ENCODE measurements at places on chromosomes 13 and 19.

GRCh38 chr13:75788481-75788981 lies 152.4 kb downstream of the LMO7 start:
- DNase-seq: no peak

GRCh38 chr13:106349080-106349931 lies 186.2 kb downstream of the EFNB2 start:
- no peak for DNase-seq

GRCh38 chr13:73842626-73843025 lies 291.6 kb downstream of the KLF12 start:
- DNase-seq: no peak

DNA sequence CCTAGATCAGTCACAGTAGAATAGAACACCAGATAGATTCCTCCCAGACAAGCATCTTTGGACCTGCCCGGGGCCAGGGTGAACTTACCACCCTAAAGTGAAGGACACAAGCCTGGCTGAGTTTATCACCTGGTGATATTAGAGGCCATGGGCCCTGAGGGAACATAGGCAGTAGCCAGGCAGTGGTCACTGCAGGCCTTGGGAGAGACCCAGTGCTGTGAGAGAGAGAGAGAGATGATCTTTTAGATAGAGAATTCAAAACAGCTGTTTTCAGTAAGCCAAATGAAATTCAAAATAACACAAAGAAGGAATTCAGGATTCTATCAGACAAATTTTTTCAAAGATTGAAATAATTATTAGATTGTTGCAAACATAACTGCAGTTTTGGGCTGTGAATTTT lies 1679.9 kb downstream of the EFNB2 start:
- DNase-seq: no peak

DNA sequence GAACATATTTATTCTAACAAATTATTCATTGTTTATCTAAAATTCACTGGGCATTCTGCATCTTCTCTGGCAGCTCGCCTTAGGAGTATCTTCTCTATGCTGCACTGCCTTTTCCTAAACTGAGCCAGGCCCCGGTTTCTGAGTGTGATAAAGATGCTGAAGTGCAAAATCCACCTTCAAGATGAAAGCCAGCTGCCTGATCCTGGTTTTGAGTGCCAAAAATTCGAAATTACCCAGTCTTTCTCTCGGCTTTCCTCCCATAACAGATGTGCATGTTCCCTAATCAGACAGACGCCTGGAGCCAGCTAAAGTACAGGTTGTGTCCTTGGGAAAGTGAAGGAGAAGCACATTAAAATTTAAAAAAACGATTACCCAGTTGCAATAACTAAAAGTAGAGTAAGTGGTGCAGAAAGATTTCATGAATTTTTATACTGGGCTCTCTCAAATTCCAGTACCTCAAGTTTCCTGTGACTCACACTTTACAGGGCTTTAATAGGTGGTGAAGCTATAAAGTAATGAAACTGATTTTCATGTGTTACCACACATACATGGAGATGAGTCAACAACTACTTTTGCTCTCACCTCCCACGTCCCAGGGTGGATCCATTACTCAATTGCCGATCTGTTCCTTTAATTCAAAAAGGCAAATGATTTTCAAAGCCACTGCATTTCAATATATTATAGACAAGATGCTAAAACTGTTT lies 65.0 kb upstream of the GTF2F2 start:
- no peak for DNase-seq

- DNase-seq: no peak
Observed at GRCh38 chr19:8161135-8161646, 11.8 kb upstream of the FBN3 start.

- DNase-seq: no peak
Observed at GRCh38 chr19:23788411-23788810, 29.7 kb upstream of the ZNF681 start.

DNA sequence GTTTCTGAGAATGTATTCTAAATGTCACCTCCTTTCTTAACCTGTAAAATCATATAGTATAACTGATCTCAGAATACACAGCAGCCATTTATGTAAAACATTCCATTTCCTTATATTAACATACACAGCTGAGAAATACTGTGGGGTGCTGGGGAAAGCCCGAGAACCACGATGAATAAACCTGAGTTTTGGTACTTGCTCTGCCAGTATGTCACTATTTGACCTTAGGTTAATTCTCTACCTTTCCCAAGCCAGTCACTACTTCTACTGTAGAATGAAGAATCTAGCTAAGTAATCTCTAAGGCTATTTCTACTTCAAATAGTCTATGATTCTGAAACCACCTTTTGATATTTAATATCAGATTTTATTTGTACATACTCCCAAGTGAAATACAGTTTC lies 173.7 kb downstream of the TBC1D4 start:
- no peak for DNase-seq

- no peak for DNase-seq
Observed at GRCh38 chr13:111914241-111915103, 152.5 kb upstream of the SOX1 start.

- DNase-seq: peak; percentile 66
Observed at GRCh38 chr19:1082165-1082927, 12.8 kb downstream of the POLR2E start.

- no peak for DNase-seq
Observed at GRCh38 chr19:27751044-27751391, 1461.9 kb downstream of the UQCRFS1 start.

GRCh38 chr19:15702534-15702930 lies 25.3 kb upstream of the OR10H2 start:
- DNase-seq: peak; percentile 52

DNA sequence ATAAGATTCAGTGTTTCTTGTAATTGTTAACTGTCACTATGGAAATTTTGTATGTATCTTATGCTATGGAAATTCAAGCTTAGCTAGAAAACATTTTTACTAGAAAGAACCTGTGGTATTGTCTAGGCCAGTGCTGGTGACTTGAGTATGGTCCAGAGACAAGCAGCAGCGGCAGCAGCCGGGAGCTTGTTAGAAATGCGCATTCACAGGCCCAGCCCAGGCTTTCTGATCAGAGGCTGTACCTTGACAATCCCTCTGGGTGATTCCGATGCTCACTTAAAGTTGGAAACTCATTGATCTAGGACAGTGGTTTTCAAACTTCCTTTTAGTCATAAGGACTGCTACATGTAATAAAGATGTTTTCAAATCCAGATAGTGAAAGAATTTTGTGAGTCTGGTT lies 287.4 kb downstream of the SHISA2 start:
- no peak for DNase-seq

DNA sequence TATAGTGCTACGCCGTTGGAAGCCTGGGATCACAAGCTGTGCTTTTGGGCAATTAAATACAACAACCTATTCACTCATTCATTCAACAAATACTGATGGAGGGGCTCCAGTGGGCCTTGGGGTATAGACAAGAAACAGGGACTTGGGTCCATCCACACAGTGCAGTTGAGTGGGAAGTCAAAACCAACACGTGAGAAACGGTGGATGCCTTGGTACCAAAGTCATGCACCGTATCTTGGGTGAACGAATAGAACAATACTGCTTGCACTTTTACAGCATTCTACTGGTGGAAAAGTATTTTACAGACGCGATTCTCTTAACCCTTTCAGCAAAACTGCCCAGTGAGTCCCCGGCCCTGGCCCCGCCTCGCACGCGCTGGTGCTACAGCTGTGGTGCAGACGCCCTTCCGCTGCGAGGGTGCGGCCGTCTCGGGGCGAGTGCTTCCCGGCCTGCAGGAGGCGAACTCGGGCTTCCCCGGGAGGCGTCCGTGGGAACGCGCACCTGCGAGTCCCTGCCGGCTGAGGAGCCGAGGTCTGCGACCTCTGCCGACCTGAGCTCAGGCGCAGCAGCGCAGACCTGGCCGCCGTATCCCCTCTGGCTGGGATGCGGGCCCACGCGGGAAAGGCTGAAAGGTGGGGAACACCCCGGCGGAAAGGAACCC lies 8.3 kb downstream of the TNFRSF19 start:
- peak; percentile 79 for DNase-seq

DNA sequence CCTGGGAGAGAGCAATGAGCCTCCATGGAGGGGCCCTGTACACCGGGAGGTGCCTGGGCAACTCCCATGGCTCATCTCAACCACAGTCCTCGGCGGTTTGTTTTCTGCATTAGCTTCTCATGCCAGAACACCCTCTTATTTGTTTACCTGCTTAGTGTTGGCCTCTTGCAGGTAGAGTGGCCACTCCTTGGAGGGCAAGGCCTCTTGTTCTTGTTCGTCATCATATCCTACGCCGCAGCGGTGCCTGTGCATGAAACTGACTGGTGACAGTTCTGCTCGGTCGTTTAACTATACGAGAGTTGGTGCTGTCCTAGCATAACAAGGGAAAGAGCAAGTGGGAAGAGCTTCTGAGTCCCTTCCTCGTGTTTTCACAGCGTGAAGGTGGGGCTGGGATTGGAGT lies 40.5 kb upstream of the RNF113B start:
- DNase-seq: no peak

- no peak for DNase-seq
Observed at GRCh38 chr13:99892196-99892613, 79.4 kb downstream of the ZIC5 start.

GRCh38 chr13:110097013-110097412 lies 209.9 kb downstream of the COL4A1 start:
- no peak for DNase-seq

DNA sequence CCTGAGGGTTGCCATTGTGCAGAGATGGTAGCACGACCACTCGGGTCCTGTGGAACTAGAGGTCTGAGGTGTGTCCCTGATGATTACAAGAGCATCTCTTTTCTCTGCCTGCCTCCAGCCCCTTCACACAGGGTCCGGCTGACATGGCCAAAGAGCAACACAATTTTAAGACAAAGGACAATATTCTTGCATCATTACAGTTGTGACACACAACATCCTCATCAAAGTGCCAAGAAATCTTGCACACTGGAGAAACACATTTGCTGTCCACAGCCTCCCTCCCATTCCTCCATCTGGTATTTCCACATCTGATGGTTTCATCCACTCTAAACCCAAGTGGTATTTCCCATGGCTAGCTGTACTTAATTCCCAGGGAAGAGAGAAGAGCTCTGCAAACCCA lies 12.8 kb downstream of the COL4A1 start:
- DNase-seq: no peak

- DNase-seq: peak; percentile 75
Observed at GRCh38 chr19:13154911-13155471, 4.8 kb downstream of the IER2 start.

GRCh38 chr19:13094771-13095392 lies 7.8 kb downstream of the LYL1 start:
- no peak for DNase-seq

GRCh38 chr19:33501693-33502356 lies 19.8 kb downstream of the PEPD start:
- DNase-seq: no peak

DNA sequence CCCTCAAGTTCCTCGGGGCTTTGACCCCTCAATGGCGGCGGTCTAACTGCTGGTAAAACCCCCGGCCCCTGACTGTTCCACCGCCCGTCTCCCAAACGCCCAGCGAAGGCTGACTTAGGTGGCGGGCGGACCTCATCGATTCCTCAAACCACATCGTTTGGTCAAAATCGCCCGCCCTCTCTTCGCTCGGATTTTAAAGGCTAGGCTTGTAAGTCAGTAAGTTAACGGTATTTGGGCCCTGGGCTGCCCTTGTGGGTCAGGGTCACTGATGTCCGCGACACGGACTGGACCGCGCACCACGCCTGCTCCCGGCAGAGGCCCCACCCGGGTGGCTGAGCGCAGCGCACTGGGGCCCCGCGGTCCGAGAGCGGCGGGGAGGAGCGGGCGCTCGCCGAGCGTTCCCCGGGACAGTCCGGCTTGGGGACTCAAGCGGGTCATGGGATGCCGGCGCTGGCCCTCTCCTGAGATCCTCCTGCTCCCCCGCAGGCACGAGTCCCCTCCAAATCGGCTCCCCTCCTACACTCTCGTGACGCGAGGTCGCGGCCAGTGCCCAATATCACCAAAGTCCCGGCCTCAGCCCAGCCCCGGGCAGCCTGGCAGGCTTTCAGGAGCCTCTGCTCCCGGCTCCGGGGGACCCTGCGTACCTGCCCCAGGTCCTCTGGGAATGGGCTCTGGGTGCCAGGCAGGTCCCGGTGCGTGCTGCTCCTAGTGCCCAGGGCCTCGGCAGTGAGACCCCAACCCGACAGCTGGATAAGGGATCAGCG lies 1.0 kb downstream of the FLT1 start:
- DNase-seq: no peak

DNA sequence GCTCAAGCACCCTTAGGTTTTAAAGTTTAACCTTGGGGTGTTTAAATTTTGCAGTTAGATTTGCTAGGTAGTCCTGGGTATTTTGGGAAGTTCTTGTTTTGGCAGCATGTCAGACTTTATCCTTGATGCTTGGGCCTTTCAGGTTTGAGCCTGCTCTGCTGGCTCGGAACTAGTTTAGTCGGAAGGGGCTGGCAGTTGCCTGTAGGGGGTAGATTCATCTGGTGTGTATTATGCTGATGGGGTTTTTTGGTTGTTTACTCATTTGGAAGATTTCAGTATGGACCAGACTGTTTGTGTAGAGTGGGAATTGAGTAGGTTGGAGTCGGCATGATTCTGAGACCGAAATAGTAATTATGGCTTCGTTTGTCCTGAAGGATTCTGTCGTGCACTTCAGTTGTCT lies 15.1 kb downstream of the ILF3 start:
- DNase-seq: no peak

DNA sequence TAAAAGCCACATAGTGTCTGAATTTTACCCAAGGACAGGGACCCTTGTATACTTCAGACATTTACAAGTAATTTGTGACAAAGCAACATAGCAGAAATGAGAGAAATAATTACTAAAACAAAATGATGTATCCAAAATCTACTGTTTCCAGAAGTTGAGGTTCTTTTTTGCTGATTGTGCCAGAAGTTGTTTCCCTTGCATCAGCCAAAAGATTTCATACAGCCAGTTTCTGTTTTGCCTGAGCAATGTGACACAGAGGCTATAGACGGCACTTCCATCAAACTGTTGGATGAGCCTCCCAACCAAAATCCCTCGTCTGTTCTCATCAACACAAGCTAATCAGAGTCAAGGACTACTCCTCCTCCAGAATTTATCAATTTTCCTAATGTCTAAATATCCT lies 913.2 kb upstream of the GPC6 start:
- DNase-seq: no peak

DNA sequence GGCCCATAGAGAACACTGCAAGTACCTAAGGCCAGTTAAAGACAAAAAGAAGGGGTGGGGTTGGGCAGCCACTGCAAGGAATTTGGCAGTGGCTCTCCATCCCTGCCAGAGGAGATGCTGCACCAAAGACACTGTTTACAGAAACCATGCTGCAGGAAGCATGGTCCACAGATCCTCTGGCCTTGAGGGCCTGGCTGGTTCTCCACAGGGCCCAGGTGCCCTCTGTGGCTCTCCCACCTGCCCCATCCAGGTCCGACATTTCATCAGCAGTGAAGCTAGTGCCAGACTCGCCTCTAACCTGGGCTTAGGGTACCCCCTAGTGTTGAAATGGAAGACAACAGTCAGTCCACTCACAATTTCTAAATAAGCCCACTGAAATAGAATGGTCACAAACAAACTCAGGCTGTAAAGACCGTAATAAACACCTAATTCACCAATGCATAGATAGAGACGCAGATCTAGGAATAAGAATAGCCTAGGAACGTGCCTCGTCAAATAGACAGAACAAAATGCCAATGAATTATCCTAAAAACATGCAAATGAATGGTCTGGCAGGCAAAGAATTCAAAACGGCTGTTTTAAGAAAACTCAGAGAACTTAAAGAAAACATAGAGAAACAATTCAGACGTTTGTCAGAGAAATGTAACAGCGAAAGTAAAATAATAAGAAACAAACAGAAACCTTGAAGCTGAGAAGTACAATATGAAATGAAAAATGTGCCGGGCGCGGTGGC lies 23.3 kb downstream of the LYPD4 start:
- DNase-seq: no peak

- DNase-seq: no peak
Observed at GRCh38 chr19:41815301-41815700, 18.9 kb downstream of the CEACAM3 start.
